ENCODE measurements at places on chromosomes 4 and X.

DNA sequence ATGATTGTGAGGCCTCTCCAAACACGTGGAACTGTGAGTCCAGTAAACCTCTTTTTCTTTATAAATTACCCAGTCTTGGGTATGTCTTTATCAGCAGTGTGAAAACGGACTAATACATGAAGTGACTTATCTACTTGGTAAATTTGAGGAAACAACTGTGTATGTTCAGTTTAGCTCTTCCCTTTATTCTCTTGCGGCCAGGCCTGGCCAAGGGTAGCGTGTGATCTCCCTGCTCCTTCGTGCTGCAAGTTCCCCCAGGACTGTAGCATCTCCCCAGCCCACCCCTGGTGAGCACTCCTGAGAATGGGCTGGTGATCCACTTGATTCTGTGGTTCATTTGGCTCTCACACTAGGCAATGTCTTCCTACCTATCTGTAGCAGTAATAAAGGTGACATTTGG lies 53.2 kb upstream of the CHRNA9 start:
- no peak for DNase-seq

- no peak for DNase-seq
These were observed 954.3 kb downstream of the PCDH7 start for GRCh38 chr4:31674313-31674947.

- no peak for DNase-seq
These were observed 25.7 kb downstream of the SEPTIN6 start for GRCh38 chrX:119667111-119667878.

DNA sequence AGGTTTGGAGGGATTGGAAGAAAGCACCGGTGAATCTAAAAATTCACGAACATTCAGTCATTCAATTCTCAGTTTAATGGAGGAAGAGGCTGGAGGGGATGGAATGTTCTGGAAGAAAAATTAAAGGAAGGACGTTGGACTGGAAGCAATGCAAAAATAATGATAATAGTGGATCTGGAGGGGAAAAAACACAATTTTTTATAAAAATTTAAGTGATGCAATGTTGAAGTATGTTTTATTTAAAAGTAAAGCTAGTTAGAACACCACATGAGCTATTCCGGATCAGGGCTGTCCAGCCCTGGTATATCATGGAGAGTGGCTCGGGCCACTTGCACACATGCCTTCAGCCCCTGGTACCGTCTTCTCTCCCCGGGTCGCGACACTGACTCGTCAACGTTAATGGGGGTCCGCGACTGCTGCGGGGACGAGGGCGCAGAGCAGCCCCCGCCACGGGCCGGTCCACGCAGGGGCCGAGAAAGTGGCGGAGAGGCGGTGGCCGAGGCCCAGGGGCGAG lies 204.6 kb downstream of the TENM3 start:
- no peak for DNase-seq

- no peak for DNase-seq
These were observed 38.7 kb upstream of the FRAS1 start for GRCh38 chr4:78018271-78019049.

- no peak for DNase-seq
These were observed 34.8 kb downstream of the YIPF7 start for GRCh38 chr4:44616621-44617020.

- no peak for DNase-seq
These were observed 12.3 kb upstream of the GRIA3 start for GRCh38 chrX:123171781-123172180.

GRCh38 chr4:54318904-54319303 lies 89.8 kb downstream of the PDGFRA start:
- DNase-seq, result no peak

DNA sequence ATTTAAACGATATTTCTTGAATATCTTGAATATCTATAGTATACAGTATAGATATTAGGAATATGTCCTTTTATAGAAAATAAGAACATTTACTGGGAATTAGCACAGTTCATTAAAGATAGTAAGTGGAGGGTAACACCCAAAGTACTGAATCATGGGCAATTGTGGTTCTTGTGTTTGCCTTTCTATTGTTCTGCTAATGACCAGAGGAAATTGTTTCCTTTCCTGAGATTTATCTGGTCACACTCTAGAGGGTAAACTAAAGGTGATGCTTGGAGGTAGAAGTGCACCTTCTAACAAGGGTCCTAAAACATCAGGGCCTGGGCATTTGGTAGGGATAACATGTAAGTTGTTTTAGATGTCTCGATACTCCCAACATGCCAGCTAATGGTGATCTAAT lies 241.3 kb upstream of the SFRP2 start:
- DNase-seq, result no peak

DNA sequence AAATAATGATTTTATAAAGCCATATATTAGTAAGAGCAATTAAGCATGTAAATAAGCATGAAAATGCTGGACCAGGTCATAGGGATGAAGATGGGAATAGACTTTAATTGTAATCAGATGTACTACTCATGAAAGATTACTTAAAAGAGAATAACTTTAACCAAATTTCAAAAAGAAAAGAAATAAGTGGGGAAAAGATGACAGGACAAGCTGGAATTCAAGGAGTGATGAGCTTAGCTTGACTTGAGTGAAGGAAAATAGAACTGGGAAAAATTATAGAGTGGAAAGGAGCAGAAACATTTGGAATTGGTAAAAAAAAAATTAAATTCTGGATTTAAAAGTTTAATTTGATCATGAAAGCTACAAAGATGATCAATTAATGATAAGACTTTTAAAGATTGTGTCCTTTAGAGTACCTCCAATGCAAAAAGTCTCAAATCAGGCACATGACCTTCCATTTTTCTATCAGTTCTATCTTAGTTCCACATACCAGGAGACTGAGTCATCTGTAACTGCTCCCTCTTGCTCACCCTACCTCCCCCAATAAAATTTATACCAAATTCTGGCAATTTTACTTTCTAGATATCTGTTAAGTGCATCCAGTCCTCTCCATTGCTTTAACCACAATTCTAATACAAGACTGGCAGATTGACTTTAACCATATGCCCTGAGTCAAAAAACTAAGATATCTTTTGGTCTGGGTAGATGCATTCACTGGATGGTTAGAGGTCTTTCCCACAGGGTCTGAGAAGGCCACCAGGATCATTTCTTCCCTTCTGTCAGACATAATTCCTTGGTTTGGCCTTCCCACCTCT lies 56.4 kb upstream of the SLIT2 start:
- no peak for DNase-seq

DNA sequence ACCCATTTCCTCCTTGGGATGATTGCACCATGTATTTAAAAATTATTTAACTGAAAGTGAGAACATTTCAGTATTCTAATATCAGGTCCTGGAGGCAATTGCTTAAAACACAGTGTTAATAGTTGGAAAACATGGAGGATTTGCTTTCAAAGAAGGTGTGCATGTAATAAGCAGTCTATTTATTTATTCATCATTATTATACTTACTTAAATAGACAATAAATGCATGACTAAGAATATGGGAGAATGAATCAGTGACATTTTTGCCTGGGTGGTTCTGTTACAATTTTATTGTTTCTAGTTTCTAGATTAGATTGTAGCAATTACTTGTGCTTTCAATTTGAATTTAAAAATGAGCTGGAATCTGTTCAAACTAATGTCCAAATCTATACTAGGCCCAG lies 145.5 kb downstream of the AREG start:
- DNase-seq, result no peak

- DNase-seq, result no peak
These were observed 588.5 kb downstream of the CENPC start for GRCh38 chr4:66956852-66957251.

DNA sequence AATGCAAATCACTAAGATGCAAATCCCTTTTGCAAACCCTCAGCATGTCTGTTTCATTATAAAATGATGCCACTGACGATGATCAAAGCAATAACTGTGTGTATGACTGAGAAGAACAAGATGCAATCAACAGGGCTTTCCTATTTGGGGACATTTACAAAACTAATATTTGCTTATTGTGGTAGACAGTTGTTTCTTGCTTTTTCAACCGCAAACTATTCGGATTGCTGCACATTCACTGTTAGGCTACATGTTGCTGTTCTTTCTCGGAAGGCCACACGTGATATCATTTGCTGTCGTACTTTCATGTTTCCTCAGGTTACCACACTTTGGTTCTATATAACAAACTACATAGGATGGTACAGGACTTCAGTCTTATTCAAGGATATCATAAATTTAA lies 49.8 kb downstream of the NPY5R start:
- DNase-seq, result no peak

- no peak for DNase-seq
These were observed 6.6 kb downstream of the CLNK start for GRCh38 chr4:10677796-10678497.

GRCh38 chr4:182920676-182921075 lies 3.5 kb upstream of the DCTD start:
- DNase-seq, result no peak

DNA sequence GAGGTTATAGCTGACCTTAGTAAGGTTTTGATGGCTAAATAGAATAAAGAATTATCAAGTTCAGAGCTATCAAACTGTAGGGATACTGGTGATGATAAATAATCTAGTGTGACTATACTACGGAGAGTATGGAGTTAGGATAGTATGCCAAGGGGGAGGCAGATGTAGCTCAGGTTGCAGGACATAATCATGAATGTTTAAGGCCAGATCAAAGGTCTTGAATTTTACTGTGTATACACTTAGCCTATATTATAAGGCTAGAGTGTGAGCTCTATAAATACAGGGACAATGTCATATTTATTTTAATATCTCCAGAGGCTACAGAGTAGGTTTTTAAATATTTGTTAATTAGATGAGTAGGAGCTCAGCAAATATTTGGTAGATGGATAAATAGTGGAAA lies 131.1 kb upstream of the STIM2 start:
- no peak for DNase-seq

GRCh38 chr4:19151684-19152083 lies 1100.0 kb upstream of the SLIT2 start:
- DNase-seq, result no peak

GRCh38 chr4:185542626-185543315 lies 7.5 kb upstream of the PDLIM3 start:
- no peak for DNase-seq
